Mammary epithelial cell (primary cell): ENCODE measurements at places on chromosomes 2 and 18. TPM values are rescaled to one million over a fixed set of nuclear protein-coding genes. Genes with fewer than 3 reads are reported as not detected.

The PTPRM gene
- 43.3 TPM for polyA plus RNA-seq

The DYNAP gene
- not detected for polyA plus RNA-seq

The CD8B gene
- not detected for polyA plus RNA-seq

The HNRNPA3 gene
- 59.9 TPM for polyA plus RNA-seq

The REV1 gene
- polyA plus RNA-seq = 17.9 TPM

The SH3RF3 gene
- polyA plus RNA-seq = 0.20 TPM

The NCKAP5 gene
- 1.1 TPM for polyA plus RNA-seq

The CHRNG gene
- polyA plus RNA-seq = not detected

The OBSL1 gene
- polyA plus RNA-seq = 30.8 TPM

The IL1B gene
- 161 TPM for polyA plus RNA-seq

The STAT1 gene
- 31.9 TPM for polyA plus RNA-seq

The DQX1 gene
- 3.4 TPM for polyA plus RNA-seq

The NDUFAF7 gene
- polyA plus RNA-seq = 9.8 TPM

The HTR2B gene
- polyA plus RNA-seq = not detected

The PLGLB1 gene
- 0.12 TPM for polyA plus RNA-seq

GRCh38 chr2:165202239-165202638, 1.6 kb downstream of the SCN3A start:
- no peak for DNase-seq

- DNase-seq = no peak
These were observed 87.2 kb downstream of the B3GNT2 start for GRCh38 chr2:62283147-62283546.

- DNase-seq = no peak
These were observed 43.4 kb downstream of the RAB31 start for GRCh38 chr18:9751371-9752031.

DNA sequence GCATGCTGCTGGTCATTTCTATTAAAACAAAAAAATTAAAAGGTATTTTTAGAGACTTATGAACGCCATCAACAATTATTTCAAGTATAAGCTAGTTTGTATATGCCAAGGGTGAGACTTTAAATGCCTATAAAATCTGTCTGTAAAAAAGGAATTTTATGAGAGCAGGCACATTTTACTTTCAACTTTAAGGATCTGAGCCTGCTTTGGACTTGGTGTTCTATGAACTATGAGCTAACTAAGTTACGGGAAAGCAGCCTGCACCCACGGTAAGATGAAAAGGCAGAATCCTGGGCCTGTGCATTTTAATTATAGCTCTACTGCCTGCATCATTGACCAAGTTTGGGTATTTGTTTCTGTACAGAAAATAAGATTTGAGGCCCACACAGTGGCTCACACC, 95.4 kb downstream of the PLEKHM3 start:
- DNase-seq = no peak

- peak; percentile 47 for DNase-seq
These were observed 108.0 kb downstream of the CDH19 start for GRCh38 chr18:66495844-66496243.

- DNase-seq = no peak
These were observed 7.3 kb upstream of the ID2 start for GRCh38 chr2:8674420-8675009.

GRCh38 chr18:21406116-21406515, 164.1 kb downstream of the GREB1L start:
- peak; percentile 7 for DNase-seq

DNA sequence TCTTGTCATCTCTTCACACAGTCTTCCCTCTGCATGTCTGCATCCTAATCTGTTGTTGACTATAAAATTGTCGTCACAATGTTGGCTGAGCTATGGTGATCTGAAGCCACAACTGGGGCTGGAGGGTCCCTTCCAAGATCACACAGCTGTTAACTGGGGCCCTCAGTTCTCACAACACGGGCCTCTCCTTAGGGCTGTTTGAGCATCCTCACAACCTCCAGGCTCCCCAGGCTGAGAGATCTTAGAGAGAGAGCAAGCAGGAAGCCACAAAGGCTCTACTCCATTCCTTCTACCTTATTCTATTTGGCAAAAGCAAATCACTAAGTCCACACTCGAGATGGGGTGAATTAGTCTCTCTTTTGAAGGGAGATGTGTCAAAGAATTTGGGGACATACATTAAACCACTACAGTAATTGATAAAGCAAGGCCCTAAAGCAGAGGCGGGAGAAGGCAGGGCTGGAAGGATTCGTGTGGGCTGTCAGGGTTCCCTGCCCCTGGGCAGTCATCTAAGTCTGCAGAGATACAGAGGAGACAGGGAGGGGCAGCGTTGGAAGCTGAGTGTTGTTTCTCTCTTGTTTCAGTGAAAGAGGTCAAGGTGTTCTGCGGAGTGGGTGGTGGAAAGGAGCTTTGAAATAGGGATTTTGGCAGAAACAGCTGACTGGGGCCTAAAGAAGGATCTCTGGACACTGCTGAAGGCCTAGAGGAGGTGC, 15.9 kb downstream of the MYO7B start:
- no peak for DNase-seq

DNA sequence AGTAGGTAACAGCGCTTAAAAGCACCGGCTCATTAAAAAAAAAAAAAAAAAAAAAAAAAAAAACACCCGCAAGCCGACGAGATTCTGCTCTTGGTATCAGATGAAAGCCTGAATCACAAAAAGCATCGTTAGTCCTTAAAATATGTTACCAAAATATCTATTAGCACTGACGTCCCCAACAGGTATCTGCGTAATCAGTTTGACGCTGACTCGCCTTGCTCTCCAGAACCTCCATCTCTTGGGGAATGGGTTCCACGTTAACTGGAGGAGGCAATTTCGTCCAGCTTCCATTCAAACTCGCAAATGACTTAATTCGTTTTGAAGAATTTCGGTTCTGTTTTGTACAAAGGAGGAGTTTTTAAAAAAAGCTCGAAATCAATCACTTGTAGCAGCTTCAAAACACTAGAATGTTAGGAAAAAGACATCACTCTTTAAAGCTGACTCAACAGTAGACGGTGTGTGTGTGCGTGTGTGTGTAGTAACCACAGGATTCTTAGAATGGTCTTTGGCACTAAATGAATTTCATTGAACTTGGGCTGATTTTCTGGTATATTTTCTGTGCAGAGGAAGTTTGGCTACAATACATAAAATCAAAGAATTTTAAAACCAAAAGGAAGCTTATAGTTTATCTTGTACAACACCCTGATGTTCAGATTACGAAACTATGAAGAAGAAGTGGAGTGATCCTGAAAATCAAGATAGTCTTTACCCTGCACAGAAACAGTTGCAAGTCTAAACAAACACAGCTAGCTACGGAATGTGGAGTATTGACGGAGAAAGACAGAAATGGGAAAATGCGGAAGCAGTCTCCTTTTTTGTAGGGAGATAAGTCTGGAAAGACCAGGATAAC, 1.1 kb upstream of the PGAP1 start:
- DNase-seq = peak; percentile 72

GRCh38 chr2:17752892-17753802, 463 bp downstream of the SMC6 start:
- DNase-seq = peak; percentile 83

- no peak for DNase-seq
These were observed 66.7 kb downstream of the NXPH2 start for GRCh38 chr2:138713504-138713903.

DNA sequence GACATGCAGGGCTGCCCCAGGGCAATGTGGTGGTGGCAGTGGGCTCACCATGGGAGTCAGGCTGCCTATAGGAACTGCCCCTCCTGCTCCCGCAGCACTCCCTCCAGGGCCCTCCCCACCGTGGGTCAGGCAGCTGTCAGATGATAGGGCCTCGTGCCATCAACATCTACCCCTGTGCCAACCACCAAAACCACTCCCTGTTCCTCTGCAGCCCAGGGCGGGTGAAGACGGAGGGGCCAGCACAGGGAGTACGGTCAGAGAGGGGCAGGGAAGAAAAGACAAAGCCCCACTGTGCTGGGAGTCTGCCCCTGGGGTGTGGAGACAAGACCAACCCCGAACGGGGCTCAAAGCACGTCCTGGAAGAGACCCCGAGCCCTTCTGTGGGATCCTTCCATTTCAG, 97.4 kb downstream of the TNS1 start:
- no peak for DNase-seq

DNA sequence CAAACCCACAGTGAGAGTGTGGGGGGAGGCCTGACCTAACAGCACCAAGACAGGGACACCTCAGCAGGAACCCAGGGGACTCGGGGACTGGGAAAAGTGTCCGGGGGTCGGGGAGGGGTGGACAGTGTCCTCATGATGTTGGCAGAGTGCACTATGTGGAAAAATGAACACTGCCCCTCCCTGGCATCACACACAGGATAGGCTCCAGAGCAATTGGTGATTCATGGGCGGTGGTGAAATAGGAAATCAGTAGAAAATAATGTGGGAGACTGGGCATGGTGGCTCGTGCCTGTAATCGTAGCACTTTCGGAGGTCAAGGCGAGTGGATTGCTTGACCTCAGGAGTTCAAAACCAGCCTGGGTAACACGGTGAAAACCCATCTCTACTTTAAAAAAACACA, 3.6 kb upstream of the ANO7 start:
- no peak for DNase-seq

DNA sequence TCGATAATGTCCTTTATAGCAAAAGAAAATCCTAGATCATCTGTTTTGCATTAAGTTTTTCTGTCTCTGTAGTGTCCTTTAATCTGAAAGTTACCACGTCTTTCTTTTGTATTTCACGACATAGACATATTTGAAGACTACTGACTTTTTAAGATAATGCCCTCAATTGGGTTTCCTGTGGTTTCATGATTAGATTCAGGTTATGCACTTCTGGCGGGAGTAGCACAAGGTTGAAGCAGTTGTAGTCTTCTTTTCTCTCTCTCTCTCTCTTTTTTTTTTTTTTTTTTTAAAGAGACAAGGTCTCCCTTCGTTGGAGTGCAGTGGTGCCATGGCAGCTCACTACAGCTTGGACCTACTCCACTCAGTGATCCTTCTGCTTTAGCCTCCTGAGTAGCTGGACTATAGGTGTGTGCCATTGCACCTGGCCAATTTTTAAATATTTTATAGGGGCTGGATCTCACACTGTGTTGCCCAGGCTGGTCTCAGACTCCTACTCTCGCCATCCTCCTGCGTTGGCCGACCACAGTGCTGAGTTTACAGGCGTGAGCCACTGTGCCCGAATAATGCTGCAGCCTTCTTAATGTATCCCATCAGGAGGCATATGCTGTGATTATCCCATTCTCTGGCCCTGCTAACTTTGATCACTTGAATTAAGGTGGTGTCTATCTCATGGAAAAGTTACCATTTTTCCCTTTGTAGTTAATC, 3.9 kb downstream of the INPP4A start:
- DNase-seq = no peak

GRCh38 chr2:216934623-216935022, 74.8 kb upstream of the TNP1 start:
- DNase-seq = no peak

- no peak for DNase-seq
These were observed 34.2 kb upstream of the YPEL5 start for GRCh38 chr2:30112561-30112960.

GRCh38 chr18:80246445-80247392, 595 bp downstream of the PARD6G start:
- DNase-seq = peak; percentile 70

- no peak for DNase-seq
These were observed 28.6 kb downstream of the ITM2C start for GRCh38 chr2:230893338-230893737.

DNA sequence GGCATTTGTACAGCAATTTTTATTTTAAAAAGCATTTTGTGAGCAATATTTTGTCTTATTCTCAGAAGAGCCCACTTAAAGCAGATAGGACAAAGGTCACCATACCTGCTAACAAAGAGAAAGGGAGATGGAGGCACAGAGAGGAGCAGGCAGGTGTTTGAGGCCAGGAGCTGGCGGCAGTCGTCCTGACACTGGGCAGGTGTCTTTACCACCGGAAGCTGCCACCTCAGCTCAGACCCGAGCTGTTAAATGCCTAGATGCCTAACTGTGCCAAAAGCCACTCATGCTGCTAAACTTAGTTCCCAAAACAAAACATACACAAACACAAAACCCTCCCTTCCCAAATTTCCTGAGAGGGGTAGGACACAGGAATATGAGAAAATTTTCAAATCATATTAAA, 120.9 kb downstream of the CNTNAP5 start:
- no peak for DNase-seq

DNA sequence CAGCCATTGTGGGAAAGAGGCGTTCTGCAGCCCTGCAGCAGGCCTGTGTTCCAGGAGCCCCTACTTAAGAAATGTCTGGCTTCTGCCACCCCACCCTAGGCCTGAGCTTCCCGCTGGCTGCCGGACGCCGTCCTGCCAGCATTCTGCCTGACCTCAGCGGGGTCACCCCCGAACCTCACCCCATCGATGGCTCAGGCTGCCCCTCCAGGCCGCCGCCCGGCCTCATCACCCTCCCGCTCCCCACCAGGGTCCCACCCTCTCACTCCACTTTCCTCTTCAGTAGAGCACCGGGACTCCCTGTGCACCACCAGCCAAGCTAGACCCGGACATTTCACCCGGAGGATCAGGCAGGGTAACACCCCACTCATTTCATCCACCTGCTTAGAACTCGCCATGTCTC, 73.6 kb upstream of the SALL3 start:
- DNase-seq = no peak

GRCh38 chr2:166361351-166362153, 14.2 kb downstream of the SCN9A start:
- DNase-seq = no peak

DNA sequence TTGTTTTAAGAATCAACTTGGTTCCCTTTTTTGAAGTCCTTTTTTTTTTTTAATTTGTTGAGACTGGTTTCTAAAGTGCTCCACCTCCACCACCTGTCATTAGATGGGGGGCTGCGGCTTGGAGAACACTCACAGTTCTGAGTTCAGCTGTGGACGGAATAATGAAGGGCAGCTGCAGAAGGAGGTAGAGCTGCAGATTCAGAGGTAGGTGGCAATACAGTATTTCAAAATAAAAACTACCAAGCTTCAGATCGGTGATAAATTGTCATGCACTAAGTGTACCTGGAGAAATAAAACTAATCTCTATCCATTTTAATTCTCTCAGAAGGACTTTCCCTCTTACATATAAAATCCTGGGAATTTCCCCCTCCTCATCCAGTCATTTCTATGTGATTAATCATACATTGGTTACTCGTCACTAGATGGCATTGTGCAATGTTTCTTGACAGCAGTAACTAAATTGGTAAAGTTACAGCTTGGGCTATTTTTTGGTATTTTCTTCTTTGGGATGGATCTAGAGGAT, 81.1 kb upstream of the SLC39A10 start:
- peak; percentile 83 for DNase-seq

- DNase-seq = no peak
These were observed 768.8 kb downstream of the RNF144A start for GRCh38 chr2:7686016-7686385.

DNA sequence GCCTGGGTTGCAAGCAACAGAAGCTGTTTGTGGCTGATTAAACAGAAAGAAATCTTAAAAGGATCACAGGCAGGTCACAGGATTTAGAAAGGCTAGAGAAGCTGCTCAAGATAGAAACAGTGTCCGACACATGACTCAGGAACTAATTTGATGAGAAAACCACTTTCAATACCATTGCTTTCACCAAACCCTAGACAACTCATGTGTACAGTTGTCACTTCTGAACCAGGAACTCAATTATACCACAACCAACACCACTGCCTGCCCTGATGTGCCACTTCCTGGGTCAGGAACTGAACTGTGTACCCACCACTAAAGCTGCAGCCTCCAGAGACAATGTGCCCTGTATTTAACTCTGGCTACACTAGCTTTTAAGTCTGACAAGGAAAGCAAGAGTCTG, 56.0 kb downstream of the TMEM247 start:
- no peak for DNase-seq
